ENCODE measurements at places on chromosomes 11 and 22. TPM values are rescaled to one million over a fixed set of nuclear protein-coding genes. Genes with fewer than 3 reads are reported as not detected.

The CCDC89 gene
- total RNA-seq, result 2.2 TPM

The DRICH1 gene
- not detected for total RNA-seq

The KCNQ1OT1 gene
- 4.2 TPM for total RNA-seq

The OR51B5 gene
- total RNA-seq, result 0.57 TPM

The APOL5 gene
- total RNA-seq, result not detected

The CARNS1 gene
- total RNA-seq, result 0.22 TPM

The LRRC75B gene
- 13.8 TPM for total RNA-seq

The PLCB3 gene
- 105 TPM for total RNA-seq

The C11orf16 gene
- not detected for total RNA-seq

The MUC5AC gene
- not detected for total RNA-seq

The NCF4 gene
- not detected for total RNA-seq

The H19 gene
- total RNA-seq, result 5.2 TPM

The RAC2 gene
- total RNA-seq, result 24.2 TPM

The TUBA8 gene
- 0.66 TPM for total RNA-seq

The SULT4A1 gene
- not detected for total RNA-seq

The ADAMTS15 gene
- total RNA-seq, result 8.2 TPM

The DLG2 gene
- 0.44 TPM for total RNA-seq

The HSPB2 gene
- not detected for total RNA-seq

The RPLP2 gene
- 123 TPM for total RNA-seq

The SVIP gene
- under 0.01 TPM for total RNA-seq

The SYT13 gene
- total RNA-seq, result not detected

The FAM83F gene
- not detected for total RNA-seq

The C11orf86 gene
- not detected for total RNA-seq

The FGF3 gene
- not detected for total RNA-seq

The OR51E2 gene
- total RNA-seq, result 0.22 TPM

The PVALB gene
- total RNA-seq, result not detected

The CRACR2B gene
- total RNA-seq, result 0.66 TPM

The HOATZ gene
- not detected for total RNA-seq

The PGA3 gene
- 1.1 TPM for total RNA-seq

The ST3GAL4 gene
- 21.0 TPM for total RNA-seq

The FAM168A gene
- total RNA-seq, result 28.1 TPM

The MUC6 gene
- not detected for total RNA-seq

The SNX32 gene
- not detected for total RNA-seq

The RFPL1 gene
- total RNA-seq, result not detected

The CD6 gene
- total RNA-seq, result not detected

The OR6A2 gene
- total RNA-seq, result 0.57 TPM

The ZNRF3 gene
- 3.3 TPM for total RNA-seq

The JHY gene
- 1.6 TPM for total RNA-seq

The MOGAT2 gene
- total RNA-seq, result not detected

The GPHA2 gene
- not detected for total RNA-seq

The RAB39A gene
- not detected for total RNA-seq

The MAP6 gene
- total RNA-seq, result 0.57 TPM

The KIRREL3 gene
- 0.22 TPM for total RNA-seq

The CSF2RB gene
- 0.14 TPM for total RNA-seq

The C11orf91 gene
- not detected for total RNA-seq

The DEFB131B gene
- not detected for total RNA-seq

The PANX2 gene
- total RNA-seq, result 0.86 TPM

The PGR gene
- under 0.01 TPM for total RNA-seq

The MYBPC3 gene
- total RNA-seq, result not detected

The KRTAP5-2 gene
- not detected for total RNA-seq

The MS4A1 gene
- not detected for total RNA-seq

The MMP8 gene
- total RNA-seq, result not detected

The PLAAT4 gene
- 15.5 TPM for total RNA-seq

The SCN4B gene
- total RNA-seq, result not detected

The UBE2L6 gene
- total RNA-seq, result 39.4 TPM

The C11orf42 gene
- not detected for total RNA-seq

The OR5A1 gene
- not detected for total RNA-seq

The TPBGL gene
- total RNA-seq, result 0.14 TPM
